Kidney (tissue), 22 donors: ENCODE measurements at places on chromosomes 7 and 10.

DNA sequence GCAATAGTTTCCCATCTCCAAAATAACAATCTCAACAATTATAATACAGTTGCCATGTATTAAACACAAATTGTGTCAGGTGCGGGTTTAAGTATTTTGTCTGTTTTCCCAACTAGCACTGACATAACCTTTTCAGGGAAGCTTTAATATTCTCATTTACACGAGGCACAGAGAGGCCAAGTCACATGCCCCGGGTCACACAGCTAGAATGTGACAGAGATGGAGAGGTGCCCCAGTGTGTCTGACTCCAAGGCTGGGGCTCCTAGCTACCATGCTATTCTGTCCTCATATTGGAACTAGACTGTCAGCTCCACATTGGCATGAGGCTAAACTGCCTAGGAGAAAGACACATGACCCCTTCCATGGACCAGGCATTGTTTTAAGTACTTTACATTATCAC, 77.2 kb downstream of the COL13A1 start:
- no peak for DNase-seq

DNA sequence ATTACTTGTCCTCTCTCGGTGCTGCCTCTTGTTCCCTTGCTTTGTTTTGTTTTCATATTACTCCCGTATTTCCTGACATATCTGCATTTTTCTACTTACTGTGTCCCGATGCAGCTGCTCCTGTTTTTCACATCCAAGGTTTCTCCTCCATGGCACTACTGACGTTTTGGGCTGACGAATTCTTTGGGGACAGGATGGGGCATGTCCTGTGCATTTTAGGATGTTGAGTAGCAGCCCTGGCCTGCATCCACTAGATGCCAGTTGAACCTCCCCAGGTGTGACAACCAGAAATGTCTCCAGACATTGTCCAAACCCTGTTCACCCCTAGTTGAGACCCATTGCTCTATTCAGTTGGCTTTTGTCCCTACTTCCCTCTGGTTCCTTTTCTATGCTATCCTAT, 12.4 kb downstream of the ZNF789 start:
- no peak for DNase-seq

DNA sequence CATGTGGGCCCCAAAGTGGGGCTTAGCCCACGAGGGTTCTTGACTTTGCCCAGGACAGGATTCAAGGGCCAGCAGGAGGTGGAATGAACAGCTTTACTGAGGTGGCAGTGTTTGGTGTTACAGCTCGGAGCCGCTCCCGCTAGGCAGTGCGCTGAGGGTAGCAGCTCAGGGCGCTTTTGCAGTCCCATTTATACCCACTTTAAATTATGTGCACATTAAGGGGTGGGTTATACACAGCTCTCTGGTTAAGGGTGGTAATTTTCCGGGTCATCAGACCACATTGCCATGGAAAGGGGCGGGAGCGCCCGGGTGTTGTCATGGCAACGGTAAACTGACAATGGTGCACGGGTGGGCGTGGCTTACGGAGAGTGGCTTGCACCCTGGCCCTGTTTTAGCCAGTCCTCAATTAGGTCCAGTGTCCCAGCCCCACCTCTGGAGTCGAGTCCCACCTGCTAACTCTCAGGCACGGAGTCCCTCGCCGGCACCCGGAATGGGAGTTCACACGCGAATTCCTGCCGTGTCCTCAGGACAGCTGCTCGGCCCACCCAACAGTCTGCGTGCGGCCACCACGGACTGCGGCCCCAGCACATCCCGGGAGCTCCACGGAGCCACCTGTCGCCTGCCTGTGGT, 58.2 kb upstream of the PDGFA start:
- DNase-seq, result peak; percentile 48

- no peak for DNase-seq
Observed at GRCh38 chr7:33958104-33958503, 52.8 kb downstream of the BMPER start.

GRCh38 chr10:17502814-17503213, 48.4 kb upstream of the ST8SIA6 start:
- DNase-seq, result no peak

DNA sequence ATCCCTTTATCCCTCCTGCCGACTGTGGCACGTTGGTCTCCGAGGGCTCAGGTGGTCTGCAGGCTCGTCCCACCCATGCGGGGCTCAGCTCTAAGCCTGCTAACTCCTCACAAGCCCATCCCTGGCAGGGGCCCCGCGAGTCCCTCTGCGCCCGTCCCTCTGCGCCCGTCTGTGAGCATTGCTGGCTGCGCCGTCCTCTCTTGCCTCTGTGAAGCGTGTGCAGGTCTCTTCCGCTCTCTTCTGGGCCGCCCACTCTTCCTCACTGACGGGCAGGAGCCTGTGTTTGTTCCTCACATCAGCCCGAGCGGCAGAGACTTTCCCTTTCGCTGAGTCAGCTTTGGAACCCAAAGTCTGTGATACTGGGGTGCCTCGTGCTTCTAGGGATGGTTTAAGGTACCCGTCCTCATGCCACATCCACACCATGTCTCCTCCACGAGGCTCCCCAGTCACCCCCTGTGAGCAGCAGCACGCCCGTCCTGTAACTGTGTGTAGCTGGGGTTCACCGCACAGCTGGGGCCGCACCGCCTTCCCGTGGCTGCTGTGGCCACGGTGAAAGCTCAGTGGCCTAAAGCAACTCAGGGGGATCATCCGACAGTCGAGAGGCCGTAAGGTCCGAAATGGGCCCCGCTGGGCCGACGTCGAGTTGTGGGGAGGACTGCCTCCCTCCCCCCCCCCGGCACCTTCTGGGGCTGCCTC, 35.5 kb downstream of the ADGRA1 start:
- DNase-seq, result no peak

DNA sequence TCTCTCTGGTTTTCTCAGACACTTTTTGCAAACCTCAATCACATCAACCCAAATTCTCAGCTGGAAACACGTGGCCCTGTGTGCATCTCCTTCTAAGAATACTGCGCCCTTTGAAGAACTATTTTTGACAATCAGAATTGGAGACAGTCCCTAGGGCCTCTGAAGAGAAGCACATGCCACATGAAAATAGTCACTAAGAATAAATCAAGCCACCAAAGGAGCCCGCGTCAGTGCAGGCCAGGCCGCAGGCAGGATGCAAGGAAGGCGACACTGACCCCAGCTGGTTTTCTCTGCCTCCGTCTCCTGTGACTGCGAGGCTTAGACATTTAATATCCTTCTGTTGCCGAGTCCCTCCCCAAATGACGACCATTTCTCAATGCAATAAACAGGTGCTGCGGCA, 88.0 kb upstream of the ADAM12 start:
- no peak for DNase-seq

DNA sequence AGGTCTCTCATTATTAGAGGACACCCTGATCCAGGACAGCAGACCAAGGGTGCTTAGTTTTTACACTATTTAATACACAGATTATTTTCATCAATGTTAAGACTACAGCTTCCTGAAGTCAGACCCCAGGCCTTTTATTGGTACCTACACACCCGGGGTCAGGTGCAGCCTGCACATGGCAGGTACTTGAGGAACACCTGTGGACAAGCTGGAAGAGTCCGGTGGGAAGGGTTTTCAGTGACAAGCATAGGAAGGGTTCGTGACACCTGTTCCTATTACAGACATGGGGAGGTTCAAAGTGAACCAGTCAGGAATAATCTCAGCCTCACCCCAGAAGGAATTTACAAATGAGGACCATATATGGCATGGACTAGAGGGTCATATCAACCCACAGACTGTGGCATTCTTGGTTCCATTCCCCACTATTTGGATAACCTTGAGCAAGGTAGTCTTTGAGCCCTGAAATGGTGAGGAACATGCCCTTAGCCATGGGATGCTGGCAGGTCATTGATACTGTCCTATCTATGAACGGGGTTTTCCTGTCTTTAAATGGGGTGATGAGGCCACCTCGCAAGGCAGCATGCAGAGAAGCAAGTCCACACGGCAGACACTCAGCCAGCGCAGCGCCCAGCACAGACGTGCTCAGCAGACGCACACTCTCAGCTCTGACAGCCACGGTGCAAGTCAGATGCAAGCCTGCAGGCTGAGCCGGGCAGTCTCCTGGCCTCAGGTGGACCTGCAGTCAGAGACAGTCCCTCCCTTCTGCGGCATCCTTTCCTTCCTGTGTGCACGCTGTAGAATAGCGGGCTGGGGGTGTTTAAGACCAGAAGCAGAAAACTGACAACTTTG, 624.9 kb downstream of the PTPRN2 start:
- DNase-seq, result no peak
